ENCODE measurements at places on chromosomes 13 and 19.

- no peak for DNase-seq
These were observed 105.1 kb downstream of the TBC1D4 start for GRCh38 chr13:75376792-75377402.

DNA sequence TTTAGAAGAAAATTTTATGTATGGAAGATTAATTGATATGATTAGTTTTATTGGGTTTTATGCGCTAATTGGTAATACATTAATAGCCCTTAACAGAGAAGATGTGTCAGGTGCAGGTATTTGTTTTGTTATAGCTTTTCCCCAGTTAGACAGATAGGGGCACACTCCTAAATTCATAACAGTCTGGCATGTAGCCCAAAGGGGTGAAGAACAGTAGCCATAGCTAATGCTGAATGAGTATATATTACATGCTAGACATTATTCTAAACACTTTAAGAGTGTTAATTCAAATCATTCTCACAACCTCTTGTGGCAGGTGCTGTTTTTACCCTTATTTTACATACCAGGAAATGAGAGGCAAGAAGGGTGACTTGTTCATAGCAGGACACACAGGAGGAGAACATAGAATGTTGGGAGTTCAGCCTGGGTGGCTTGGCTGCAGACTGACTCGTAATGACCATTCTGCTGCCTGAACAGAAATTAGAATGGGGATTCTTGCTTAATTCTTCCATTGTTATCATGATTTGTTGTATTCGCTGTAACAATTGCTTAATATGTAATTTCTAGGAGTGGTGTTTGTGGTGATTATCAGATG is 20.1 kb downstream of the PCCA start:
- no peak for DNase-seq

DNA sequence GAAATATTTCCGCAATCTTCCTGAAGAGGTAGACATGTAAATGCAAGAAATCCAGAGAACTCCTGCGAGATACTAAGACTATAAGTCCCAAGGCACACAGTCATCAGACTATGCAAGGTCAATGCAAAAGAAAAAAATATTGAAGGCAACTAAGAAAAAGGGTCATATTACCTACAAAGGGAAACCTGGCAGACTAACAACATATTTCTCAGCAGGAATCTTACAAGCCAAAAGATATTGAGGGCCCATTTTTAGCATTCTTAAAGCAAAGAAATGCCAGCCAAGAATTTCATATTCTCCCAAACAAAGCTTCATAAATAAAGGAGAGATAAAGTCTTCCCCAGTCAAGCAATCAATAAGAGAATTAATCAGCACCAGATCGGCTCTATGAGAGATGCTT is 298.5 kb upstream of the ATXN8OS start:
- DNase-seq = no peak

DNA sequence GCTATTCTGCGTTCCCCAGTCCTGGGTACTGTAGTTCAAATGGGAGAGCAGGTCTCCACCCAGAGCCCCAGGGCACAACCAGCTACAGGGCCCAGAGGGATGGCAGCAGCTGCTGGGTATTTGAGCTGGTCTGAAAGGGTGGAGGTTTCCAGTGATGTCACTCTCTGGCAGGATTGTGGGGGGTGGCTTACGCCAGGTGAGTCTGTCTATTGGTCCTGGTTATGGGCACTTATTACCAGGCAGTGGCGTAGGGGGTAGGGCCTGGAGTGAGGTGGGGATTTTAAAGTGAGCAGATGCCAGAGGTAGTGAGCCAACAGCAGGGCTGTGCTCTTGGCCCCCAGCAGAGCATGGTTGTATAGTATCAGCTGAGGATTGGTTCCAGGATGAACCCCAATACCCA is 6.2 kb downstream of the RPS19 start:
- no peak for DNase-seq

- no peak for DNase-seq
These were observed 297.1 kb downstream of the COG6 start for GRCh38 chr13:39952249-39953233.

GRCh38 chr13:37953696-37954095 is 84.1 kb upstream of the TRPC4 start:
- DNase-seq = no peak

GRCh38 chr19:33437393-33437820 is 63.9 kb downstream of the CEBPG start:
- DNase-seq = no peak

DNA sequence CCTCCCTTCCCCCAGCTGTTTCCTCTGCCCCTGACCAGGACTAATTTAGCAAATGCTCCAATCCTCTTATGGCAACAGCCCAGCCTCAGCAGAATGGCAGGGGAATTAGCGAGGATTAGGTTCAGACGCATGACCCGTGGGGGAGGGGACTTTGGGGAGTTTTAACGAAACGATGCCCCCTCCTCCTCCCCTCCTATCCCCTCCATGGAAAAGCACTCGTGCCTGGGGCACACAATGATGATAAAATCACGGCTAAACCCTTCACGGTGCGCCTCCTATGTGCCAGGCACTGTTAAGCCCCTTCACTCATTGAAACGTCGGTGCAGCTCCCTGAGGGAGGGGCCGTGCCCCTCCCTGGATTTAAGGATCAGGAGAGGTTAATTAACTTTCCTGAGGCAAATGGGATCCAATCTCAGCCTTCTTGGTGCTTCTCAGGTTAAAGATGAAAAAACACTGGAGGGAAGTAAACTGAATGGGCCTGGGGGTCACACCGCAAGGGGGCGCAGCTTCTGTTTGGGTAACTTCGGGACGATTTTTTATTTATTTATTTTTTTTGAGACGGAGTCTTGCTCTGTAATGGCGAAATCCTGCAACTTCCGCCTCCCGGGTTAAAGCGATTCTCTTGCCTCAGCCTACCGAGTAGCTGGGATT is 10.1 kb upstream of the TPRX2 start:
- peak; percentile 40 for DNase-seq

- no peak for DNase-seq
These were observed 44.5 kb downstream of the SLC7A9 start for GRCh38 chr19:32824916-32825608.

DNA sequence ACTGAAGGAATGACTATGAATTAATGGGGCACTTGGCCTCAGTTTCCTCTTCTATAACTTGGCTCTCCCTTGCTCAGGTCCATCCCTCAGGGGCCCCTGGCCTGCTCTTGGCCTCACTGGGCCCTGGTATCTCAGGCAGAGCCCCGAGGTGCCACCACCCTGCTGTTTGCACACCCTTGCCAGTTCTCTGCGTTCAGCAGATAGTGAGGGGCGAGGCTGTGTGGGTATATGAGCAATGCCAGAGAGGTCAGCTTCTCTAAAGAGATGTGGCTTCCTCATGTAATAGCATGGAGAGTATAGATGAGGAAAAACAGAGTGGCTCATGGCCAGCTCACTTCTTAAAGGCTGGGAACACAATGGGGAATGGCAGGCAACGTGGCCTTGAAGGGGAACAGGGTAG is 76.1 kb downstream of the CYSLTR2 start:
- DNase-seq = no peak

DNA sequence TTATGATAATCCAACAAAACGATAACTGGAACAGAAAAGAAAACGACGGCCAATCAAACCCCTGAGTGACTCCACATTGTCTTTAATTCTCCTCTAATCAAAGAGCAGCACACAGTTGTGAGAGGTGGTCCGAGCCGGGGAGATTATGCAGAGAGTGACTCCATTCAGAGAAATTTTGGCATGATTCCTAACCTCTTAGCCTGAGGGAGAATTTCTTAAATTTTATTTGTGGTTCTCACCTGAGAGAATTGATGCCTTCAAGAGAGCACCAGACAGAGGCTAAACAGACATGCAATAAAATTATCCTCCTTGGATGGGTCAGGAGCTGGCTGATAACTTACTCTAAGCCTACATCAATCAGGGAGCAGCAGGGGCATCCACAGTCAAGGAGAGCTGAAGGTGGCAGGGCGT is 310.0 kb upstream of the KLF12 start:
- DNase-seq = no peak

GRCh38 chr13:75770592-75771011 is 134.5 kb downstream of the LMO7 start:
- DNase-seq = no peak

DNA sequence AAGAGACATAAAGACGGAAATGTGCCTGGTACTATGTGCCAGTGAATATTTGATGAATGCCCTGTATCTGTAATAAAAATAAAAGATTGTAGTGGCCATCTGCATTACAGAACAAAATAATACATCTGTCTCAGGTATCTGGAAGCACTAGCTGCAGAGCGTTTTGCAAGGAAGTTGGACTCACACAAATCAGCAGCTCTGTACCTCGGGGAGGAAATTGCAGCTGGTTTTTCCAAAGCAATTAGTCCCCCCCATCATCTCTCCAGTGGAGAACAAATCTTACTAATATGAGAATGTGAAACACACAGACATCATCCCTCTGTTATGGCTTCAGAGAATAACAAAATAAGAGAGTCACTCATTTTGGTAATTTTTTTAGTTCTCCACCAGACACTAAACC is 245.3 kb downstream of the ITGBL1 start:
- no peak for DNase-seq

DNA sequence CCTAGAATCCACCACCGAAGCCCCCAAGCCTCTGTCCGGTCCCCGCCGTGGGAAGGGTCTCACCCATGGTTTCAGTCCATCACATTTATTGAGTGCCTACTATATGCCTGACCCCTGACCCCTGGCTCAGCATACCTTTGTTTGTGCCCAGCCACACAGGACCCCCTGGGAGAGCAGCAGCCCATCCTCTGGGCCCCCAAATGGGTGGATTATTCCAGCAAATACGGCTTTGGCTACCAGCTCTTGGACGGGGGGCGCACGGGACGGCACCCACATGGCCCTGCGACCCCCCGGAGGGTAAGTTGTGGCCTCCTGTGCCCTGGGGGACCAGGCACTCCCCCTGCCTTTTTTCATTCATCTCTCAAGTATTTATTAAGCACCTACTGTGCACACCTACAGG is 7.7 kb downstream of the PLK5 start:
- no peak for DNase-seq

- no peak for DNase-seq
These were observed 38.2 kb upstream of the ZNF492 start for GRCh38 chr19:22595918-22596341.

All from NCI-H1930 (cell line).